ENCODE measurements at places on chromosomes 12 and 14.

DNA sequence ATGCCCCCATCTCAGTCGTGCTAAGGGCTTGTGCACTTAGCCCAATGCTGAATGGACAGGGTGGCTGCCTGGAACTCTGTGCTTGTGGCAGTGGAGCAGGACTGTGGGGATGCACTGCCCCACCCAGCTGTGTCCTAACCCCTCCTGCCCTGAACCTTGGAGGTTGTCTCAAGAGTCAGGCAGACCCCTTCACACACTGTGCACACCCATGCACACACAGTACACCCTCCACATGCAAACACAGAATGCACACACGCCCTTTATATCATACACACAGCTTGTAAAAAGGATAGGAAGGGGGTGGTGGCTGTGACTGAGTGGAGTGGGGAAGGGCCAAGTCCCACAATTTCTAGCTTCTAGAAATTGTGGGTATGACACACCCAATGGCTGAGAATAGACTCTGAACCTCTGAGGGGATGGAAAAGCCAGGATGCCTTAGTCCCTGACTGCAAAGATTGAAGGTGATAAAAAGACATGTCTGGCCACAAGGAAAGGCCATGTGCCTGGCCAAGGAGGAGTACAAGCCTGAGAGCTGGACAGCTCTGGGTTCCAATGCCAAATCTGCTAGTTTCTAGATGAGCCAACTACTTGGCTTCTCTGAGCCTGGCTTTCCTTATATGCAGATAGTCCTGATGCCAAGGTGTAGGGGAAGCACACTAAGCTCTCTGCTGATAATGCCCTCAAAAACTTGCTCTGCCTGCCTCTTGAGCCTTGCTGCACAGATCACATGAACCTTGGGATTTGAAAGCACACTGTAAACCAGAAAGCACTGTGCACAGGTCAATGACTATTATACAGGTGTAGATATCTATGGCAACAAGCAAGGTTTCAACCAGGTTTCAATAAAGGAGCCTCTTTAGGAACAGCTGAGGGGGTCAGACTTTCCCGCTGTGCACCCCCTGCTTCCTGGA, 8.4 kb downstream of the KRT8 start:
- ATAC-seq, result no peak

DNA sequence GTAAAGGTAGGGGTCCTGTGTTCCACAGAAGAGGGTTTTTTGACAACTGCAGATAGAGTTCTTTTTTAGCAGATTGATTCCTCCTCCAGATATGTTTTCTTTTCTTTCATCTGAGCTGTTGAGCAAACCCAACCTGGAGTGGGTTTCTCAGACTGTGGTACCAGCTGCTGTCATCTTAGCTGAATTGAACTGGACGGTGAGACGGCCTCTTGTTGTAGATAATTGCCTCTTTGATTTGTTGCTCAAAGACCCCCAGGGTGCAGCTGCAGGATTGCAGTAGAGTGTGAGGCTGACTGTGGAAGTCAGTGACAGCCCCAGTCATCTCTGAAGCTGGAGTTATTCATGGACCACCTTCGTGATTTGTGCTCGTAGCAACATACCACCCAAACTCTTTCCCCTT, 317.7 kb downstream of the AACS start:
- no peak for ATAC-seq

GRCh38 chr12:60308366-60308991, 712.6 kb downstream of the SLC16A7 start:
- no peak for ATAC-seq

- no peak for ATAC-seq
These were observed 213.3 kb downstream of the EPS8 start for GRCh38 chr12:15575671-15576541.

DNA sequence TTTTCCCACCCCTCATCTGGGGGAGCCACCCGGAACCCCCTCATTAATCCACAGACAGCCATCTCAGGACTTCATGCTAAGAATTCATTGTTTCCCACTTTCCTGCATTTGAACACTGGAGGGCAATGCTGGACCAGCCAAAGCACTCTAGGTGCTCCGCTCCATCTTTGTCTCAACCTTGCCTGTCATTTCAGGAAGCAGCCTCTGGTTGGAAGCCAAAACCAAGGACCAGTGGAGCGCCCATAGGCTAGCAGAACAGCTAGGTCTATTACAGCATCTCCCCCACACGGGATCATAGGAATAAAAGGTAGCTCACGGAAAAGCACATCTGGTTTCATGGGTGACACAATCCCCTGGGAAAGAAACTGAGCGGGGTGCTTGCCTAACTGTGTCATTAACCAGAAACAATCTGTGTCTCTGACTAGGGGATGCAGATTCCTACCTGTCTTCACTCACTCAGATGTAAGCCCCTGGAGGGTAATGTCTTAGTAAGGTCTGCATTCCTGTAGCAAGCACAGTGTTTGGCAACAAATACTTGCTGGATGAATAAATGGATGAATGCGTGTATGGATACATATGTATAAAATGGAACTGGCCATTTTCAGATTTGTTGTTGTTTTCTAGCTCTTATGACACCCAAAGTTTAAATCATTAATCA, 197.0 kb downstream of the DAD1 start:
- no peak for ATAC-seq

DNA sequence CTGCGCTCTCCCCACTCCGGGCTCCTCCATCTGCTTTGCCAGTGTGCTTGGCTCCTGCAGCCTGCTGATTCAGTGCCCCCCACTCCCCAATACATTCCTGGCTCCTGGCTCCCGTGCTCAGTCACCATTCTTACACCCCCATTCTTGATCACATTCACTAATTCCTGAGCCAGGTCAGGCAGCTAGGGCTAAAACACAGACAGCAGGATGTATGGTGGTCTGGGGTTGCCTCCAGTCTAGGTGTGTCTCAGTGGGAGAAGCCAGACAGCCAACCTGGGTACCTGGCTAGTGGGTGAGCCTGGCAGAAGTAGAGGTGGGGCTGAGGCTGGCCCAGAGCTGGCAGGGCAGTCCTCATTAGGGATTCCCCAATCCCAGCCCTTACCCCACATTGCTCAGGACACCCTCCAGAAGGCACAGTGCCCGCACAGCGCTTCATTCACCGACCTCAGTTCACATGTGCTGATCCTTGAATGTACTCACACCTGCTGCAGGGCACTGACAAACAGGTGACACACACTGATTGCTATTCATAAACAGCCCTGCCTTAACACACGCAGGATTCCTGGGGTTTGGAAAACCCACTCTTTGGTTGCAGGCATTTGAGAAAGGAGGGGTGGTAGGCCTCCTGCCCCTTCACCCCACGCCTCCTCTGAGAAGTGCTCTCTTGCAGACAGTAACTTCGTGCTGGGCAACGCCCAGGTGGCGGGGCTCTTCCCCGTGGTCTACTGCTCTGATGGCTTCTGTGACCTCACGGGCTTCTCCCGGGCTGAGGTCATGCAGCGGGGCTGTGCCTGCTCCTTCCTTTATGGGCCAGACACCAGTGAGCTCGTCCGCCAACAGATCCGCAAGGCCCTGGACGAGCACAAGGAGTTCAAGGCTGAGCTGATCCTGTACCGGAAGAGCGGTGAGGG, 1.7 kb downstream of the KCNH3 start:
- ATAC-seq, result no peak

DNA sequence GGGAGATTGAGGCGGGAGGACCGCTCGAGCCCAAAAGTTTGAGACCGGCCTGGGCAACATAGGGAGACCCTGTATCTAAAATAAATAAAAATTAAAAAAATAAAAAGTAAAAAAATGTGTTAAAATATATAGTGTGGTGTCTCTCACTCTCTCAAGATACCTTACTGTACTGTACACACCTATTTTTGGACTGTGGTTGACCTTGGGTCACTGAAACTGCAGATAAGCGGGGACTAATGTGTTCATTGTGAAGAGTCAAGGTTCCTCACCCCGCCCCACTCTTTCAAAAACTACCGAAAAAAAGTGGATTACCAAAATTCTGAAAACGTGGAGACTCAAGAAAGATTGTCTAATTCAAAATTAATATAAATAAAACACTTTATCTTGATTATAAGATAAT, 1.0 kb upstream of the TAS2R13 start:
- no peak for ATAC-seq

DNA sequence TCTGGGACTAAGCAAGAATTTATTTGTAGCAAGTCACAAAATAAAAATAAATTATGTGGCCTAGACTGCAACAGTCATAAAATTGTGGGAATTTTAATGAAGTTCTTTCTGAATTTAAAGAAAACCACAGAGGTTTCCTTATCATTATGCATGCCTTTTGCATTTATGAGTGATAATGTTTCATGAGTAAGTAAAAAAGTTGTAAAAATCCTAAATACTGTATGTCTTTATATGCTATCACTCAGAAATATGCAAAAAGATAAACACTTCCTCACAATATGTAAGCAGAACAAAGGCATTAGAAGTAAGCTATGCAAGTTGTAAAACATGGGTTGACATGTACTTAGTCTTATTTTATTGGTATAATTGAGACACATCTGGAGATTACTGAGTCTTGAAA, 239.4 kb upstream of the PDE3A start:
- ATAC-seq, result no peak

DNA sequence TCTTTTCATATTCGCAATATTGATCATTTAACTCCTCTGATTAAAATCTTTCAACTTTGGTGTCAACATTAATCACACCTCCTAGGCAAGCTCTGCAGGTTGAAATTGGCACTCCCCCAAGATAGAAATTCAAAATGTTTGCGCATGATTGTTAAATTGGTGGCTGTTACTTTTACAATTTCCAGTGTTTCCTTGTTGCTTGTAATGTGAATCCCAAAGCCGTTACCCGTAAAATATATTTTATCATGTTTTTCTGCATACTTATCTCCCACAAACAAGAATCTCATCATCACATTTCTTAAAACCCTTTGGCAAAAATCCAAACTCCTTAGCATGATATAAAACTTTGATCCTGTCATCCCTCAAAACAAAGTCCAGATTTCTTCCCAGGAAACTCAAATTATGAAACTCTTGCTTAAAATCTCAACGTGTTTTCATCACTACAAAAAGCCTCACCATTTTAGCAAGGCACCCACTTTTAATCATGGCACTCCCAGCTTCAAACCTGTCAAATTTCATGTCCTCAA, 14.7 kb downstream of the RTL1 start:
- ATAC-seq, result no peak

DNA sequence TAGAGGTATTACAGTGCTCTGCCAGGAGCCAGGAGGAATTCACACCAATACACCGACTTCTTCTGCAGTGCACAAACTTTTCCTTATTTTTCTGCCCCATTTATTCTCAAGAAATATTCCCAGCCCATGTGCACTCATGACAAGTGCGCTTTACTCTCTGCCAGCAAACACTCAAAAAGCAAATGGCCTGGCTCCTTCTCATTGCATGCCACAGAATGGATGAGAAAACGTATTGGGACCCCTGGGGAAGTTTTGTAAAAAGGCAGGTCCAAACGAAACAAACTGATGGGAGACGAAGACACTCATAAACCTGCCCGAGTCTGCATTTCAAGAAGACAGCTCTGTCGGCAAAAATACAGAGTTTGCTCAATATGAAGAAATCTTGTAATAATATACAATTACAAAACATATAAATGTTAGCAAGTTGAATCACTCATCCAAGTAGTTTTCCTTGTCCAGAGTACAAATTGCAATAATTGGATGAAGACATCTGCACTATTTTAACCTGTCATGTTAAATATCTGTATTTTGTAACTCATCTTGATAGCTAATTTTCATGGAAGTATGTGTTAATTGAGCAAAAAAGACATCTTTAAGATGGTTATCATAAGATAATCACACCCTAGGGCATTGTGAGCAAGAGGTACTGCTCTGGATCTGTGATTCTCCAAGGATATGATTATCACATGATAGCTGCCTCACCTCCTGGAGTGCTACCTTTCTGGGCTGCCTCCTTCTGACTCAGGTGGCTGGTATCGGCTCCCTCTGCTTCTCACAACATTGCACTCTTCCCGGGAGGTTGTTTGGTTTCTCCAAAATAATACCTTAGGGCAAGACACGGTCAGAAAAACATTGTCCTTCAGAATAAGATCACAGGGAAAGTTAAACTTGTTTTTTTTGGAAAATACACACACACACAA, 260.8 kb upstream of the G2E3 start:
- ATAC-seq, result no peak

DNA sequence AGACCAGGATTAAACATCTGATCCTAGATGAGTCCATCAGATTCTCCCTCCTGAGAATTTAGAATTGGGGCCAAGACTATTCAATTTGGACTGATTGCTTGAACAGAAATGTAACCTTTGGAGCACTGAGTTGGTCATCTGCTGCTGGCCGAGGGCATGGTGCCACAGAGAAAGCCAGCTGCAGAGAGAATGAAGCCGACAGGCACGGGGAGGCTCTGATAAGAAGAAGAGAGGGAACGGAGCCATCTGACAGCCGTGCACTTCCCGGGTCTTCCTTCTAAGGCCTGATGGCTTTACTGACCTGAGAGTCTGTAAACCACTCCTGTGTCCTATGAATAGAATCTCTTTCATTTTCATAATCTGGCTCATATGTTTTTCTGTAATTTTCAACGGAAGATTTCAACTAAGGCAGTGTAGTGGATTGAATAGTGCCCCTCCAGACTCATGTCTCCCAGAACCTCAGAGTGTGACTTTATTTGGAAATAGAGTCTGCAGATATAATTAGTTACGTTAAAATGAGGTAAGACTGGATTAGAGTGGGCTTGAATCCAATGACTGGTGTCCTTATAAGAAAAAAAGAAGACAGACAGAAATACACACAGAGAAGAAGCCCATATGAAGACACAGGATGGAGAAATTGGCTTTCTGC, 39.1 kb upstream of the FRS2 start:
- no peak for ATAC-seq

DNA sequence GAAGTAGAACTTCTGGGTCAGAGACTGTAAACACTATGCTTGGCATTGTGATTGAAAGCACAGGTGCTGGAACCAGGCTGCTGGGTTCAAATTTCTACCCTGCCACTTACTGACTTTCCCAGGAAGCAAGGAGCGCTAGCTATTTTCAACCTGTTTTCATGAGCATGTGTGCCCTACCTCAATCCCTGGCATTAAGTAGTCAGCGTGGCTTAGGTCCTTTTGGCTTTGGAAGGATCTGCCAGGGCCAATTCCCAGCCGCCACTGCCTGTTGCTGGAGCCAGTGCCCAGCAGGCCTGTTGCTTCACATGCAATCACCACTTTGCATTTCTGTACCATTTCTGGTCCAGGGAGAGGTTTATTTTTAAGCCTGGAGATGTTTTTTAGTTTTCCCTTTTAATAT, 196.3 kb downstream of the TRHDE start:
- ATAC-seq, result no peak

GRCh38 chr12:55705782-55706402, 1.8 kb downstream of the ITGA7 start:
- no peak for ATAC-seq

DNA sequence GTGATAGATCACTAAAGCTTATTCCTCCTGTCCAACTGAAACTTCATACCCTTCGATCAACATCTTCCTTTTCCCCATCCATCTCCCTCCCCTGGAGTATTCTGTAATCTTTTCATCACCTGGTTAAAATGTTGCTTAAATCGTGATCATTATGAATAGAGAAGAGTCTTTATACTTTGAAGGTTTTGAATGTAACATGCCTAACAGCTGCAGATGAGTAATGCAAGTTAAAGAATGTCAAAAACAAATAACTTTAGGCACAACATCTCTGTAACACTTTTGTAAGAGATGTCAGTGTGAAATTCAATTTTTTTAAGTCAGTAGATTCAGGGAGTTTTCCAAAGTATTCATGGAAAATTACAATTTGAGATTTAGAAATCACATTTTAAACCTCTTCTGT, 25.0 kb downstream of the RXYLT1 start:
- ATAC-seq, result no peak
